ENCODE measurements at places on chromosomes 13 and 19.

DNA sequence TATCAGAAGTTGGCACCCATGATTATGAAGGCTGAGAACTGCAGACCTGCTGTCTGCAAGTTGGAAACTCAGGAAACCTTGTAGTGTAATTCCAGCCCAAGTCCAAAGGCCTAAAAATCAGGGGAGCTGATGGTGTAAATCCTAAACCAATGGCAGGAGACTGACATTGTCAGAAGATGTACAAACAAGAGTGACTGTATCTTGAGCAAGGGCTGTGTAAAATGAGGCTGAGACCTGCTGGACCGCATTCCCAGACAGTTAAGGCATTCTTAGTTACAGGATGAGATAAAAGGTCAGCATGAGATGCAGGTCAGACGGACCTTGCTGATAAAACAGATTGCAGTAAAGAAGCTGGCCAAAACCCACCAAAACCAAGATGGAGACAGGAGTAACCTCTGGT, 147.7 kb downstream of the COG6 start:
- no peak for DNase-seq

GRCh38 chr13:96671073-96671472, 323.2 kb downstream of the OXGR1 start:
- DNase-seq, result no peak

- no peak for DNase-seq
Observed at GRCh38 chr13:29465741-29466293, 129.7 kb downstream of the SLC7A1 start.

DNA sequence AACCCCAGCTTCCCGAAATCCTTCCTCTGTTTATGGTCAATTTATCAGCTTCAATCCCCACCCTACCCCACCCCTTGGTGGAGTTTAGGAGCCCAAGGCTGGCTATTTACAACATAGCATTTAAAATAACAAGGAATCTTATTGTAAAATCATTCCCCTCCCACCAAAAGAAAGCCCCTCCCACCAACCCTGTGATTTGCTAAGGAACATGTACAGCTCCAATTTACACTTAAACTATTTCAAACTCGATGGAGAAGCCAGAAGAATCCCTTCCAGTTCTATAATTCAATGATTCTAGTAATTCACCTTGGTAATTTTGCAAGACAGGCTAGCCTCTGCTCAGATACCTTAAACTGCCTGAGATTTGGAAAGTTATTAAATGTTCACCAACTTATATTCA, 3.0 kb downstream of the LATS2 start:
- no peak for DNase-seq

All from GM12892 (cell line).